ENCODE measurements at places on chromosomes 1 and 21. TPM values are rescaled to one million over a fixed set of nuclear protein-coding genes. Genes with fewer than 3 reads are reported as not detected.

DNA sequence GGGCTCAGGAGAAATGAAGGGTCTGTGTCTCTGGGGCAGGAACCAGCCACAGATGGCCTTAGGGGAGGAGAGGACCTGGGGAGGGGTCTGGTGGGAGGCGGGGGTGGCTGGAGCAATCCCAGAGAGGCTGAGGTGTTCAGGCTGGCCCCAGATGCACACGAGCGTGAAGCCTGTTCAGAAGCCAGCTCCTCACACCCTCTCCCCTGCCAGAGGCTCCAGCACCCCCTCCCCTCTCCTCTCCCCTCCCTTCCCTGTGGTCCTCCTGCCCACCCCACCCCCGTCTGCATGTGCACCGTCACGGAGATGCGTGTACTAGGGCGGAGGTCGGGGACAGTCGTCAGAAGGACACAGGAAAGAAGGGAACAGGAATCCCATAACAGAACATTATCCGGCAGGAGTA, 115.0 kb upstream of the COL6A1 start:
- DNase-seq: no peak

The OR2T11 gene
- not detected for total RNA-seq

DNA sequence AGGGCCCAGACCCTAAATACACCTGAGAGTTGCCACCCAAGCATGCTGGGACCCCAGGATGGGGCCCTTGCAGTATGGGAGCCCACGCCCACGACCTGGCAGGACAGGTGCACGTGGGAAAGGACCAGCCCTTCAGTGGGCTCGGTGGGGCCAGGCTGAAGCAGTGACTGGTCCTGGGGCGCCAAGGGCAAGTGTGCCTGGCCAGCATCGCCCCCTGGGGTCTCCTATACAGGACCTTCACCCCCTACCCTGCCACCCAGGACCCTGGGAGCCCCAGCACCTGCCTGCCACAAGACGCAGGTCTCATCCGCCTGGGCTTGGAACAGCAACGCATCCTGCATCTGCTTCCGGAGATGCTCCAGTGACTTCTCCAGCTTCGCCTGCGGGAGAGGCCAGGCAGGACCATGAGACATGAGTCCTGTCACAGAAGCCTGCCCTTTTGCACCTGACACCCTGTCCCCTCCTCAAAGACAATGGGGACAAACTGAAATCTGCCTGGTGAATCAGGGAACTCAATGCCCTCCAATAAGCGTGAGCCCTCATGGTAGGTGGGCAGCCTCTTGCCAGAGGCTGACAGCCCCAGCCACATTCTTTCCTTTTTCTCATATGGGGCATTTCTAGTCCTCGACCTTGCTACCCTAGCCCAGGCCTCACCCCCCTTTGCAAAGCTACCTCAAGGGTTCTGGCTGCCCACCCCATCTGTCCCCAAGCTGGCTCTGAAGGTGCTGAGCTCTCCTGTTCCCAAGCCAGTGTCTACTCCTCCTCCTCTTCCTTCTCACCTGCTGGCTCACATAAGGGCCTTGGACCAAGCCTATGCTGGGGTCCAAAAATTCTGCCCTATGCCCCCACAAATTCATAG, 4.6 kb downstream of the TRIM11 start:
- no peak for DNase-seq

The TRIM58 gene
- not detected for total RNA-seq

Data from M059J (cell line).